ENCODE measurements at places on chromosomes 16 and 17.

DNA sequence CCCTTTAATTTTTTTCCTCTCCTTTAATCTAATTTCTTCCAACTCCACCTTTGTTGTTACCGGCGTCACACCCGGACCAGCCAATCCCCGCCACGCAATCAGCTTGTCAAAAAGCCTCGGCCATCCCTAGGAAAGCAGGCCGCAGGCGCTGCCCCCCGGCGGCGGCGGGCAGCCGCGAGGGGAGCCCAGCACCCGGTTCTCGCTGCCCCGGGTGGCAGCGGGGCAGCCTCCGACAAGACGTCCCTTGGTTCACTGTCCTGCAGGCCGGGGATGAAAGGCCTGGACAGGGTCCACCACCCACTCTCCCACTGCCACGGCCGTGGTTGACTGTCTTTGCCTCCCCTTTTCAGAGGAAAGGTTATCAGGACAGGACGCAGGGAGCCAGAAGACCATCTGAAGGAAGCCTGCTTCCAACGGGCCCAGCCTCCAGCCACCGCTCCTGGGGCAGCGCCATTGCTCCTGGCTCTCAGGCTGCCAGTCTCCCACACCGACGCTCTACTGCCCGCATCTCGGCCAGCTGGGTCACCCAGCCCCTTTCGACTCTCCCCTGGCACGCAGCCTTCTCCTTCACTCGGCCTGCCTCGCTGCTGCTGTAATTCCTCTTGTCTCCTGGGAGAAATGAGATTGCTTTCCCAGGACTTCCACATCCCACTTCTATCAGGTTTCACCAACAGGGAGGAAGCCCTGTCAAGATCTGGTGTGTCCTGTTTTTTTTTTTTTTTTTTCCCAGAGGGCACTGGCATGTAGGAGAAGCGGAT, 2.8 kb upstream of the UBTF start:
- DNase-seq, result no peak

- no peak for DNase-seq
Observed at GRCh38 chr16:81873206-81873605, 94.1 kb downstream of the PLCG2 start.

DNA sequence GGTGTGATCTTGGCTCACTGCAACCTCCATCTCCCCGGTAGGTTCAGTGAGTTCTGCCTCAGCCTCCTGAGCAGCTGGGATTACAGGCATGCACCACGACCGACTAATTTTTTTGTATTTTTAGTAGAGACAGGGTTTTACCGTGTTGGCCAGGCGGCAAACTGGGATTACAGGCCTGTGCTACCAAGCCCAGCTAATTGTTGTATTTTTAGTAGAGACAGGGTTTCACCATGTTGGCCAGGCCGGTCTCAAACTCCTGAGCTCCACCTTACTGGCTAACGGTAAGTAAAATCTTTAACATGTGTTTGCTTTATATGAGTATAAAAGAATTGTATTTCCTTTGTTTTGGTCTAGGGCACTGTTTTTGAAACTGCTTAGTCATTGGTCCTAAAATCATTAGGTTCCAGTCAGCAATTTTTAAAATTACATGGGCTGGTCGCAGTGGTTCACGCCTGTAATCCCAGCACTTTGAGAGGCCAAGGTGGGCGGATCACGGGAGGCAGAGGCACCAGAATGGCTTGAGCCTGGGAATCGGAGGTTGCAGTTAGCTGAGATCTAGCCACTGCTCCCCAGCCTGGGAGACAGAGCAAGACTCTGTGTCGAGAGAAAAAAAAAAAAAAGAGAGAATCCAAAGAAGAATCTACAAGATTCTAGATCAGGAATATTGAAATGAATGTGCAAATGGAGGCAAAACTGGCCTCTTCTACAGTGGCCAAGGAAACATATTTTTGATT, 3.6 kb downstream of the FLYWCH1 start:
- DNase-seq, result no peak

DNA sequence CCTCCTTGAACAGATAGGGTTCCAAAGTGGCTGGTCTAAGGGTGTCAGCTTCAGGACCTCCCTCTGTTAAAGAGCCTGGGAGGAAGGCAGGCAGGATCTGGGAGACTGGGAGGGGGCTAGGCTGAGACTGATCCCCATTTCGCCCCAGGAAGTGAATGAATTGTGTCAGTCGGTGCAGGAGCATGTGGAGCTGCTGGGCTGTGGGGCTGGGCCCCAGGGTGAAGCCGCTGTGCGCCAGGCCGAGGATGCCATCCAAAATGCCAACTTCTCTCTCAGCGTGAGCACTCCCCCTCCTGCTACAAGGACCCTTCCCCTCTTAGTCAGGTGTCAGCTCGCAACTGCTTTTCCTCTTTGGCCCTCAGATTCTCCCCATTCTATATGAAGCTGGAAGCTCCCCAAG, 6.1 kb downstream of the CARMIL2 start:
- no peak for DNase-seq

- no peak for DNase-seq
Observed at GRCh38 chr16:73390936-73391335, 343.0 kb upstream of the ZFHX3 start.

- DNase-seq, result no peak
Observed at GRCh38 chr16:21145738-21146137, 4.9 kb downstream of the DNAH3 start.

DNA sequence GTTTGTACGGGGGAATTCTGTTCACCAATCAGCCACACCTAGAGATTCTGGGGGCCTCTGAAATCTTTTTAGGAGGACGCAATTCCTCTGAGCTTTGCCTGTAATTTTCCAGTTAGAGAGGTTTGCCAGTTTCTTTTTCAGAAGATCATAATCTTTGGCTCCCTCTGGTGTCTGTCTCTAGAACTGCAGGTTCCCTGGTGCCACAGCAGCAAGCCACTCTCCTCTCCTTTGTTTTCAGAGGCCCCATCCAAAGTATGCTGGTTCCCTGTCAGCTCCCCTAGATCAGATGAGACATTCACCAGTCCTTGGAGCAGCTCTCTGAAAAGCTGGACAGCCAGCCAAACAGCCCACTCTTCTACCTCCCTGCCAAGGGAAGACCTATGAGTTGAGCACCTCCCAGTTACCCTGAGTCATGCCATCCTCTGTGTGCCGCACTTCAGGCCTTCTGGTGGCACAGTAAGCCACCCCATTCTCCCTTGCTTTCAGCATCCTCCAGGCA, 36.1 kb downstream of the RNF112 start:
- DNase-seq, result peak; percentile 26

DNA sequence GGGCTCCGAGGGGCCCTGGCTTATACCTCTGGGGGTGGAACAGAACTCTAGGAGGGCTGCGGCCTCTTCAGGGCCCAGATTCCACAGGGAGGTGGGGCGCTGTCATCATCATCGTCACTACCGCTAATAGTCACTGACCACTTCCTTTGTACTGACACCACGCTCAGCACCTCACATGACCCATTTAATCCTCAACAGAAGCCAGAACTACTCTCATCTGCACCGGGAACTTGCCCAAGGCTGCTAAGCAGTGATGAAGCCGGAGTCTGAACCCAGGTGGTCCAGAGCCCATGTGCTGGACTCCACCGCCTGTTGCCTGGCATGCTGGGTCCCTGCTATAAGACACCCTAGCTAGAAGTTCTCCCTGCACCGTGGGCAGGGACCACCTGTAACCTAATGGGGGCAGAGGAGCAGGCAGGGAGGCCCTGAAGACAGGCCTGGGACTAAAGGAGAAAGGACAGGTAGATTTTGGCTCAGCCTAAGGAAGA, 12.0 kb downstream of the UNC13D start:
- DNase-seq, result no peak

DNA sequence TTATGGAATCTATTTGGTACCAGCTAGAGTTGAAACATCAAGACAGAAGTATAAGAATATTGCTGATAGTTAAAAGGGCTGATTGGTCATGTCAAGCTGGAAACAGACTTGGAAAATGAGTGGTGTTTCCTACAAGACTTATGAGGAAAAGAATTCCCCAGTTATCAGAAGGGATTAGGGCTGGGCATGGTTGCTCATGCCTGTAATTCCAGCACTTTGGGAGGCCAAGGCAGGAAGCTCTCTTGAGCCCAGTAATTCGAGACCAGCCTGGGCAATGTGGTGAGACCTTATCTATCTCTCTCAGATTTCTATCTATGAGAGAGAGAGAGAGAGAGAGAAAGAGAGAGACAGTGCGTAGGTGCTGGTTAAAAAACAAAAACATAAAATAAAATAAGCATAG, 139.5 kb upstream of the PMFBP1 start:
- DNase-seq, result no peak

- no peak for DNase-seq
Observed at GRCh38 chr16:74713325-74713724, 12.7 kb upstream of the MLKL start.

- DNase-seq, result no peak
Observed at GRCh38 chr16:73792199-73793020, 504.2 kb upstream of the PSMD7 start.

DNA sequence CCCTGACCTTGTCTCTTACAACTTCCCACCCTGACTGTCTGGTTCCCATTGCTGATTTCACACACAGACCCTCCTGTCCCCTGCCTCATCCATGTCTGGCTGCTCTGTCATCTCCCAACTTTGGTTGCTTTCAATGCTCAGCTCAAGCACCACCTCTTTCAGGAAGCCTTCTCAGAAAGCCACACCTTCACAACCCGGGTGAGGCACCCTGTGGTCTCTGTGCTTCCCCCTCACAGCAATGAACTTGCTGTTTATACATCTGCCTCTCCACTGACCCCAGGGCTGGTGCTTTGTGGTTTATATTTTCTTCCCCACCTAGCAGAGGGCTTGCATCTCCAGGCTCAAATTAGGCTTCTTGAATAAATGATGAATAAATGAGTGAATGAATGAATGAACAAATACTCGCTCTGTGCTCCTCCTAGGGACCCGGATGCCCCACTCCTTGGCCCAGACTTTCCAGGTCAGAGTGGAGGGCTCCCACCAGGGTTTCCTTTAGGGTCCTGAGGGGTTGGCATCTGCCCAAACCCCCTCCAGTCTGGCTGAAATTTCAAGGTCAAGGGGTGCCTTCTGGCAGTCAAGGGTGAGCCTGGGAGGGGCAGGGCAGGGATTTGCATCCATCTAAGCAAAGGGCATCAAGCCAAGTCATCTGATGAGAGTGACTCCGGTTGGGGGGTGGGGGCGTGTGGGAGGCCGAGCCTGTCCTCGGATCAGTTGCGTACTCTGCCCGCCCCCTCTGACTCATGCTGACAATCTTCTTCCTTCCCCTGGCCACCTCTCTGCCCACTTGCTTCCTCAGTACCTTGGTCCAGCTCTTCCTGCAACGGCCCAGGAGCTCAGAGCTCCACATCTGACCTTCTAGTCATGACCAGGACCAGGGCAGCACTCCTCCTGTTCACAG, at the start of gene ITGAX:
TSS of gene ITGAX (plus strand) at position 783 of the 898 bp plus-strand sequence. CDS start at position 862, 79 bp downstream.
- no peak for DNase-seq

DNA sequence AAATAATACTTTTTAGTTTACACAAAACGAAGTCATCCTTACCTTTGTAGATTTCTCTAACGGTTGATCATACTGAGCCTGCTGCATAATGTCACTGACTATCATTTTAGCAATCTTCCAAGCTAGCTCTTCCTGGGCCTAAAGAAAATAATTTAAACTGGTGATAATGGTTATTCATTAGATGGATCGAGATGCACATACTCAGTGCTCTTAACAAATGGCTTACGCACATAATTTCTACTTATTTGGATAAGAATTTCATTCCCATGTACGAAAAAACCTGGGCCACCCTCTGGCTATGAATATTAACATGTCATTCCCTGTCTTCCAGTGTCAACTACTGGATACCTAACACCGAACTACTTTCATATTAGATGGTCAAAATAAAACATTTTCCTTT, 41.4 kb upstream of the ULK2 start:
- DNase-seq, result no peak

GRCh38 chr16:4668313-4668960, 24.9 kb upstream of the NUDT16L1 start:
- no peak for DNase-seq

DNA sequence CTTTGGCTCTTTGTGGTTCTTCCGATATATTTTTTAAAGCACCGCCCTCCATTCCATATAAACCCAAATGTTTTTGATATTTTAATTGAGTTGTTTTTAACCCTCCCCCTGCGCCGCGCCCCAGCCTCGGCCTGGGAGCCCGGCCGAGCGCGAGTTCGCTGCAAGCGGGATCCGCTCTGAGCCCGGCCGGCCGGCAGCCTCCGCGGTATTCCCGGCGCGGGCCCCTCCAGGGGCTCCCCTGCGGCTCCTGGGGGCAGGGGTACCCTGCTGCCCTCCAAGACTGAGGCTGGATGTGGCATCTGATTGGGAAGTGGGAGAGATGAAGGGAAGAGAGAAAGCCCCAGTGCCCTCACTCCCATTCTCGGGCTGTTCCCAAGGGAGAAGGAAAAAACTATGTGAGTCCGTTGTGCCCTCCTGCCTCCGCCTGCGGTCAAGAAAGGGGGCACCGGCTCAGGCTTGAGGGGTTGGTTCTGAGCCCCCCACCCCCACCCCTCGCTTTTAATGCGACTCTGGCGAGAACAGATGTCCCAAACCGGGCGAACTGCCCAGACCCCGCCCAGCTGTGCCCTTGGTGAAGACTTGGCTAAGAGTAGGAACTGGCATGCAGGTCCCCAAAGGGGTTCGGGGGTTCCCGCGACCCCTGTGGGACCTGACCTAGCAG, 8.6 kb downstream of the NEUROD2 start:
- DNase-seq, result no peak

DNA sequence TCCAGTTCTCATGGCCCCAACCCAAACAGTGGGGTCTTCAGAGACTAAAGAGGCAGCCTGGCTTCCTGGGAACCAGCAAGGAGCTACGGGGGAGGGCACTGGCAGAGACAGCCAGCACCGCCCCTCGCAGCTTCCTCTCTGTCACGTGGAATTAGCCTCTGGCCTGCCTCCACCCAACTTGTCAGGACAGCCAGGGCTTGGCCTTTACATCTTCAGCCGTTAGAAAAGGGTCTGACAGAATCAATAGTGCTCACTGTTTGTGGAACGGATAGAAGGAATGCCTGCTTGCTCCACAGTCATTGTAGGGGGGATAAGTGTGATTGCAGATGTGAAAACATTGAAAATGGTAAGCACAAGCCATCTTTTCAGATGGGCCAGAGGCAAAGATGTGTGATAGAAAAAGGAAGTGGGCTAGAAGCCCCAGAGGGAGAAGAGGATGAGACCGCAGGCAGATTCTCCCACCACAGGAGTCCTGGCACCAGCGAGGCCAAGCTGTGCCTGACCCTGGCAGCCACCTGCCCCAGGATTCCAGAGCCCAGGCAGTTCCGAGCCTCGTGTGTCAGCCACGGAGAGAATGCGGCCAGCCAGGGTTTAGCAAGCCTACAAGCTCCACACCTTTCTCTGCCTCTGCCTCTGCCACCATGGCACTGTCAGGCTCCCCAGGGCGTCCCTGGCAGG, 18.6 kb downstream of the GRIN2C start:
- no peak for DNase-seq

Data from activated T-helper 1 cell treated with anti-CD3 and anti-CD28 coated beads, Interleukin-2, amount 50 U/mL, for 16 hours (primary cell).